ENCODE measurements at places on chromosomes 6 and 20.
A peak's percentile ranks its signal among the peaks of the same experiment; 100 is the strongest.

GRCh38 chr6:33252759-33253158 is 18.9 kb downstream of the VPS52 start:
- DNase-seq: no peak

GRCh38 chr6:121694801-121695251 is 259.4 kb downstream of the GJA1 start:
- no peak for DNase-seq

DNA sequence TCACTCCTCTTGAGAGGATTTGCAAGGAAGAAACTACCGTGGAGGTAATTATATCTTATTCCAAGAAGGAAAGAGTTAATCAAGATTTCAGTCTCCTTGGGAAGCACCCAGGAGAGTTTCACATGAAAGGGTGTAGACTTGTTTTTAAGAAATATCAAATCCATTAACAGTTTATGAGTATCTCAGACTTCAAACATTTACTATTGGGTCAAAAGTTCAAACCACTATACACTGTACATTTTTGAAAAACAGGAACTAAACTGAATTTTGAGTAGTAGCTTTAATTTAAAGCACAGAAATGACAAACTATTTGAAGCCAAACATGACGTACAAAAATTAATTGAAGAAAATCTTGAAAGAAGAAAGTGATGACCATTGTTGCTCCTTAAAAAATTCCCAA is 164.0 kb downstream of the FOXC1 start:
- no peak for DNase-seq

DNA sequence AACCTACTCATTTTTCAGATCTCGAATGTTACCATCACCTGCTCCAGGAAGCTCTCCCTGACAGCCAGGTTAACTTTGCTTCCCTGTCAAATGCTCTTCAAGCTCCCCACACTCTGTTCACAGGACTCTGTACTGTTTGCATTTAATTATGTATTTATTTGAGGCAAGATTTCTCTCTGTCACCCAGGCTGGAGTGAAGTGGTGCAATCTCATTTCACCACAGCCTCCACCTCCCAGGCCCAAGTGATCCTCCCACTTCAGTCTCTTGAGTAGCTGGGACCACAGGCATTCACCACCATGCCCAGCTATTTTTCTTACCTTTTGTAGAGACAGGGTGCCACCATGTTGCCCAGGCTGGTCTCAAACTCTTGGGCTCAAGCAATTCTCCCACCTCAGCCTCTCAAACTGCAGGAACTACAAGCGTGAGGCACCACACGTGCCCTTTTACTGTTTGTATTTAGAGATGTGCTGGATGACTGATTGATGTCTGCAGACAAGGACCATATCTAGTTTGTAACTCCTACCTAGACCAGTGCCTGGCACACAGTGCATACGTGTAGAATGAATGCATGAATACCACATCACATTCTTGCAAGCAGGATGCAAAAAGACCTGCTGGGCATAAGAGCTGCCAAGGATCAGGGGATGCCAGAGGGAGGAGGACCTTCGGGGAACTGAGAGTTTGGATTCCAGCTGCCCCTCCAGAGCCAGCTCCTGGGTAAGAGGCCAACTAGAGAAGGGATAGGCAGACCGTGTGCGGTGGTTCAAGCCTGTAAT is 15.6 kb upstream of the CBFA2T2 start:
- no peak for DNase-seq

GRCh38 chr6:155201461-155202226 is 62.2 kb upstream of the CLDN20 start:
- peak; percentile 75 for DNase-seq

DNA sequence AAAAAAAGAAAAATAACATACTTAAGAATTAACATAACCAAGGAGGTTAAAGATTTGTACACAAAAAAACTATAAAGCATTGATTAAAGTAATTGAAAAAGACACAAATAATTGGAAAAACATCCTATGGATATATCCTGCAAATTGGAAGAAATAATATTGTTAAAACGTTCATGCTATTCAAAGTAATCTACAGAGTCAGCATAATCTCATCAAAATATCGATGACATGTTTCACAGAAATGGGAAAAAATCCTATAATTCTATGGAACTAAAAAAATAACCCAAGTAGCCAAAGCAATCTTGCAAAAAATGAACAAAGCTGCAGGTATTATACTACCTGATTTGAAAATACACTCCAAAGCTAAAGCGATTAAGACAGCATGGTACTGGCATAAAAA is 23.3 kb downstream of the OR5V1 start:
- DNase-seq: no peak

GRCh38 chr6:145372671-145373151 is 362.6 kb downstream of the EPM2A start:
- DNase-seq: peak; percentile 2
